ENCODE measurements at places on chromosomes 7 and 10. TPM values are rescaled to one million over a fixed set of nuclear protein-coding genes. Genes with fewer than 3 reads are reported as not detected.

Gene ANKRD30A
- not detected for total RNA-seq

Gene ADCY1
- 1.5 TPM for total RNA-seq

Gene FXYD4
- not detected for total RNA-seq

Gene KLF14
- not detected for total RNA-seq

Data from activated CD4-positive, alpha-beta T cell treated with anti-CD3 and anti-CD28 coated beads, Interleukin-2, amount 10 ng/mL, durations not matched to agents 7 days and 5 days (primary cell).